Esophagus squamous epithelium (tissue), 5 donors: ENCODE measurements at places on chromosomes 4 and X. TPM values are rescaled to one million over a fixed set of nuclear protein-coding genes. Genes with fewer than 3 reads are reported as not detected.

DNA sequence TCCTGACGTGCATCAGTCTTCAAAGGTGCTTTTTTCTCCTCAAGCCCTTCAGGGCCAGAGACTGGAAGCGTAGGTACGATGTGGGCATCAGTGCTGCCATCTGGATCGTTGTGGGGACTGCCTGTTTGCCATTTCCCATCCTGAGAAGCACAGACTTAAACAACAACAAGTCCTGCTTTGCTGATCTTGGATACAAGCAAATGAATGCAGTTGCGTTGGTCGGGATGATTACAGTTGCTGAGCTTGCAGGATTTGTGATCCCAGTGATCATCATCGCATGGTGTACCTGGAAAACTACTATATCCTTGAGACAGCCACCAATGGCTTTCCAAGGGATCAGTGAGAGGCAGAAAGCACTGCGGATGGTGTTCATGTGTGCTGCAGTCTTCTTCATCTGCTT is 15.7 kb downstream of the P2RY10 start:
- DNase-seq, result no peak

DNA sequence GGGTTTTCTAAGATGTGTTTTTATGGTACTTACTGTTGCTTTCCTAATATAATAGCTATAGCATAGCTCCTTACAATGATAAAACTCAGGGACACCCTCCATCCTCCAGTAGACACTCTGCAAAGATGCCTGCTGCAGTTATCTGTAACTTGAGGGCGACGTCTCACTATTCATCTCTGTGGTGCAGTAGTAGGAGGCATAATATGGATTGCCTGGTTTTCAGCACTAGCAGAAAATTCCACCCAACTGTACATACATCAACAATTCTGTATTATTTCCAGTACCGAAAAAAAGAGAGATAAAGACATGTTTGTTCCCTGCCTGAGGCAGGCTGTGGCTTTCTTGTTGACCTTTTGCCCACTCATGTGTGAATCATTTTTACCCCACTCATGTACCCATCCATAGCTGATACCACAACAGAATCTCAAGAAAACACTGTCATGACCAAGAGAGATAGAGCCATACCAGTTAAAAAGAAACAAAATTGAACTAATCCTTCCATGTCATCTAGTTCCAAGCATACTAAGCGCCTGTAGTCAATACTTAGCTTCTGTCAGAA is 220.1 kb downstream of the RAB28 start:
- DNase-seq, result no peak

GRCh38 chr4:114729068-114729738 is 130.6 kb downstream of the UGT8 start:
- DNase-seq, result no peak

DNA sequence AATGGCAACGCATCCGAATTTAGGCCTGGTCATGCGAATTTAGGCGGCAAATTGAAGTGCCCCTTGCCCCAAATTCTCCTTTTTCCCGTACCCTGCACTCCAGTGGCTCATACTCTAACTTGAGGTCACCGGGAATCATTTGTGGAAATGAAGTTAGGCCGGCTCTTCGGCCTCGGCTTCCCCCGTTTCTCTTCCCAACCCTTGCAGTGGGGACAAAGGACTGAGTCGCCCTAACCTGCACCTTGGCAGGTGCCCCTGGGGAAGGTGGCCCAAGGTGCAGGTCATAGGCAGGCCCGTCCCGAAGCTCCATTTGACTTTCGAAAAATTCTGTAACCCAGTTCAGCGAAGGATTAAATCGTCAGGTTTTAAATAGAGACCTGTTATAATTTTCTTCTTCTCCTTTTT is 811 bp downstream of the SRD5A3 start:
- DNase-seq, result no peak

- no peak for DNase-seq
These were observed 32.0 kb downstream of the HAND2 start for GRCh38 chr4:173498023-173498422.

DNA sequence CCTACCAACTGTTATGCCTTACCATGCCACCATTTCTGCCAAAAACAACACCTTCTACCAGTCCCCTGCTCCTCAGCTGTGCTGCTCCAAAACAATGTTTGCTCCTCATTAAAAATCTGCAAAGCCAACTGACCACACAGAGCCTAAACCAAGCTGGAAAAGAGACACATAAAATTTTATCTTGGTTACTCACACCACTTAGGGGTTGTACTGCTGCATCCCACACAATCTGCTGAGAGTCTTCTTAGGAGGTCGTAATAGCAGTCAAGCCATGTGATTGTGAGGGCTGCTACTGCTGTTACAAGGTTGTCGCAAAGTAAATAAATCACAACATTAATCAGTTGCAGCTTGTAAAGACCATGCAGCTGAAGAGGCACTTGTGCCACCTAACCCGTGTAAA is 607.4 kb upstream of the FAM241A start:
- no peak for DNase-seq

- DNase-seq, result no peak
These were observed 11.7 kb downstream of the MSN start for GRCh38 chrX:65679071-65679540.

DNA sequence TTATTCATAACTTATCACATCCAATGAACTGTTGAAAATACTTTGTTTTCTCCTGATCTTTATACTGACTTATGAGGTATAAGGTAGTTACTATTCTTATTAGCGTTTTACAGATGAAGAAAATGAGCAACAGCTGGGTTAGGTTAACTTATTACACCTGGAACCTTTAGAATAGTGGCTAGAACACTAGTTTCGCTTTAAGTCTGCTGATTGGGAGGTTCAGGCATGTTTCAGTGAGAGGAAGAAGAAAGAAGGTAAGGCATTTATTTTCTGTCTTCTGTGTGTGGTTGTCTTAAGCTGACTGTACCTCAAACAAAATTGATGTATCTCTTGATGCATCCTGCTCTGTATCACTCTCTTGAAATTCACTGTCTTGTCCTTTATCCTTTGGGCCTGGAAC is 302.5 kb downstream of the GRID2 start:
- DNase-seq, result no peak

DNA sequence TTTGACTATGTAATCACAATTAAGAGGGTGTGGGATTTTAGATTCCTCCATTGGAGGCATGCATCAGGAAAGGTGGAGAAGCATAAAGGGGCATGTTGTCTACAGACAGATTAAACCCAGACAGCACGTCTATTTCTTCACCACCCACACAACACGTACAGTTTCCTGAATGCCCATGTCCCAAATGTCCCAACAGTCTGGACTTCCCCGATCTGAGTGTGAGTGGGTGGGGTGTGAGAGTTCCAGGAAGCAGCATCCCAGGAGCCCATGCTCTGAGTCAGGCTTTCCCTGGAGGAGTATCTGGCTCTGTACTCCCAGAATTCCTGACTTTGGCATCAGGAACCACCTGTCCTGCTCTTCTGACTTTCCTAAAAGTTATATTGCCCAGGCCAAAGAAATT is 30.8 kb upstream of the NDP start:
- no peak for DNase-seq

DNA sequence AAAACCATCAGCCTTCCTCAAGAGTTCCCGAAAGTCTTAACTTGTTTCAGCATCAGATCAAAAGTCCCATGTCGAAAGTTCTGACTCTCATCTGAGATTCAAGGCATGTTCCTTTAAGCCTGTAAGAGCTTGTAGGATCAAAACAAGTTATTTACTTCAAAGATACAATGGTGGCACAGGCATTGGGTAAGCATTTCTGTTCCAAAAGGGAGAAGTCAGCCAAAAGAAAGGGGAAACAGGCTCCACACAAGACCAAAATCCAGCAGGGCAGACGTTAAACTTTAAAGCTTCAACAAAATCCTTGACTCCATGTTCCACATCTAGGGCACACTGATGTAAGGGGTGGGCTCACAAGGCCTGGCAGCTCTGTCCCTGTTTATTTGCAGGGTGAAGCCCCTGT is 91.7 kb downstream of the FHDC1 start:
- DNase-seq, result no peak

Gene SAP30
- 13.1 TPM for total RNA-seq

Gene CNGA2
- total RNA-seq, result not detected
